ENCODE measurements at places on chromosomes 16 and 17.
A peak's percentile ranks its signal among the peaks of the same experiment; 100 is the strongest.

GRCh38 chr16:59905606-59906005, 1171.5 kb upstream of the GOT2 start:
- DNase-seq: no peak

DNA sequence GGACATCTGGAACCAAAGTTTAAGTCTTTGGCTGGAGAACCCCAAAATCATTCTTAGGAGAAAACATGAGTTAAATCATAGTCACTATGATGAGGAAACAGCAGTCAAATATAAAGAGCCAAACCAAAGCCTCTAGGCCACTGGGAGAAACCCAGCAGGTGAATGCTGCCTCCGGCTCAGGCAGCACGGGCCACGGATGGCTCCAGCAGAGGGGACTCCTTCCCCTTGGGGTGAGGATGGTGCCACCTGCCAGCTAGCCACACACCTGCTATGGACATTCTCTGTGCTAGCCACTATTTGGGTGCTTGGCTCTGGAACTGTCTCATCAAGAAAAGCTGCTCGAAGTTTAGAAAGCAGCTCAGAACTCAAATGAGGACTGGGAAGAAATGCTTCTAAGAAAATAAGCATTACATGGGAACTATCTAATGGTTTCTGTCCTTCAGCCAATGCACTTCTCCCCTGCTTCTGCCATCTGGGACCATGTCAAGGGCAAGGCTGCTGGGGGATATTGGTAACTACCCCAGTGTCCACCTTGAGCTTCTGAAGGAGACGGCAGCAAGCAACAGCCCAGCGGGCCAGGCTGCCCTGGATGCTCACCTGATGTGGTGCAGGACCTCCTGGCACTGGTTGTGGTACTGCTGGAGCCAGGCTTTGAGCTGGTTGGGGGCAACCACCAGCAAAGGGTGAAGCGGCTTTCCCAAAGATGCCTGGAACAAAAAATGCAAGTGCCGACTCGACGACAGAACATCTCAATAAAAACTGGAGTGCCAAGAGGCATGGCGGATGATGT, 22.5 kb downstream of the ELAC2 start:
- DNase-seq: no peak

DNA sequence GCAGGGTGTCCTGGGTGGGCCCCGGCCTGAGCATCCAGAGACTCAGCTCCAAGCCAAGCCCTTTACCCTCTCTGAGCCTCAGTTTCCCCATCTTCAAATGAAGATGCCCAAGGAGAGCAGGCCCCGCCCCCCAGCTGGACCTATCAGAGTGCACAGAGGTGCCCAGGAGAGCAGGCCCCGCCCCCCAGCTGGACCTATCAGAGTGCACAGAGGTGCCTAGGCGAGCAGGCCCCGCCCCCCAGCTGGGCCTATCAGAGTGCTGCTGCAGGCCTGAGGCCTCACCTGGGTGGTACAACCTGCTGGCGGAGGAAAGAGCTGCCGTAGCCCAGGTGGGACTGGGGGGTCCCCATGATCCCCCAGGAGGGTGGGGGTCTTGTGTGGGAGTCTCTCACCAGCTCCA, 3.4 kb upstream of the SSTR5 start:
- DNase-seq: no peak

GRCh38 chr16:24670623-24671454, 58.6 kb upstream of the TNRC6A start:
- DNase-seq: no peak

GRCh38 chr16:48432136-48432535, 46.9 kb upstream of the SIAH1 start:
- no peak for DNase-seq

DNA sequence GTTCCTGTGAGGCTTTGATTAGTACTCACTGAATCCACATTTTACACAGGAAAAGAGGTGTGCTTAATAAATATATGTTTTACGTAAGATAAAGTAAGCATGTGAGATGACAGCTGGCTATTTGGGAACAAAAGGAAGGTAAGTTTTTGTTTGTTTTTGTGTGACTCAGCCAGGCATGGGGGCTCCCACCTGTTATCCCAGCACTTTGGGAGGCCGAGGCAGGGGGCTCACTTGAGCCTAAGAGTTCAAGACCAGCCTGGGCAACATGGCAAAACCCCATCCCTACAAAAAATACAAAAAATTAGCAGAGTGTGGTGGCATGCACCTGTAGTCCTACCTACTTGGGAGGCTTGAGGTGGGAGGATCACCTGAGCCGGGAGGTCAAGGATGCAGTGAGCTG, 17.9 kb downstream of the GPR142 start:
- no peak for DNase-seq

GRCh38 chr17:81385320-81386111, 9.7 kb upstream of the BAHCC1 start:
- DNase-seq: peak; percentile 93

GRCh38 chr17:40532520-40533253, 31.3 kb upstream of the TNS4 start:
- no peak for DNase-seq

- DNase-seq: no peak
Measured at GRCh38 chr17:39603304-39604016, 4.3 kb downstream of the NEUROD2 start.

- DNase-seq: no peak
Measured at GRCh38 chr16:51473091-51473490, 322.0 kb upstream of the SALL1 start.

DNA sequence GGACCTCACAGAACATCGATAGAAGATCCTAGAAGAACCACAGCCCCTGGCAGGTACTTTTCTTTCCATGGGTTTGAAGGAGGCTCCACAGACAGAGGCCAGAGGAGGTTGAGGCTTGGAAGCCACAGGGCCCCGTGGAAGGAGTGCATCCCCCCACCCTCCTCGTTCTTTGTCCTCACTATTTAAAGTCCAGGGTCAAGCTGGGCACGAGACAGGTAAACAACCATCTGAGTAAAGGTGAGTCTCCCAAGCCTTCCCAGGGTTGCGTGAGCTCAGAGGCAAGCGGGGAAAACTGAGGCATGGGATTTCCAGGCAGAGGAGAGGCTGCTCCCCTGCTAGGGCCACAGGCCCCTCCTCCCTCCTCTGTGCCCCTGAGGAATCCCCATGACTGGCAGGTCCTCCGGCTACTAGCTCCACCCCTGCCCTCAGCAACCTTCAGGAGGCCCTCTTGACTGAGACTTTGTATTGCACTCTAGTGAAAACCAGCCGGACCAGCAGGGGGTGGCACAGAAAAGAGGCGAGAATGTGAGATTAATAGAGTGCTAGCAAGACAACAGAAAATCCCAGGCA, 927 bp upstream of the SULT1A2 start:
- DNase-seq: no peak

DNA sequence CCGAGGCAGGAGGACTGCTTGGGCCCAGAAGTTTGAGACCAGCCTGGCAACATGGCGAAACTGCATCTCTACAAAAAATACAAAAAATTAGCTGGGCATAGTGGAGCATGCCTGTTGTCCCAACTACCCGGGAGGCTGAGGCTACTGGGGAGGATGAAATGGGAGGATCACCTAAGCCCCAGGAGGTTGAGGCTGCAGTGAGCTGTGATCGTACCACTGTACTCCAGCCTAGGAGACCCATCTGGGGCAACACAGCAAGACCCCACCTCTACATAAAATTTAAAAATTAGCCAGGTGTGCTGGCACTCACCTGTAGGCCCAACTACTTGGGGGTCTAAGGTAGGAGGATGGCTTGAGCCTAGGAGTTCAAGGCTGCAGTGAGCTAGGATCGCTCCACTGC, 1.8 kb downstream of the PAM16 start:
- no peak for DNase-seq

DNA sequence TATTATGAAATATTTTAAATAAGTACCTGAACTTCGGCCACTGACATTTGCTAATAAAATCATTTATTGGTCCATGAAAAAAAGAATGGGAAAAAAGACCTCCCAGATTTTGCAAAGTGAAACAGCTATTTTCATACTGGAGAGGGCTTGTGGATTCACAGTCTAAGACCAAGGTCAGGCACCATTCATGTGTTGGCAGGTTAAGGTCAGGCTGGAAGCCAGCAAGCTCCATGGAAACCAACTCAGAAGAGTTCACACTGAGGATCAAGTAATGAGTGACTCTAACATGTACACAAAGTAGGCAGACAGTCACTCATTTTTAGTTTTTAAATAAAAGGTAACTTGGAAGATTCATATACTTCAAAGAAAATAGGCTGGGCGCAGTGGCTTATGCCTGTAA, 3.4 kb downstream of the DNAJA2 start:
- DNase-seq: no peak

GRCh38 chr16:4611337-4612021, 3.2 kb downstream of the UBALD1 start:
- DNase-seq: no peak

DNA sequence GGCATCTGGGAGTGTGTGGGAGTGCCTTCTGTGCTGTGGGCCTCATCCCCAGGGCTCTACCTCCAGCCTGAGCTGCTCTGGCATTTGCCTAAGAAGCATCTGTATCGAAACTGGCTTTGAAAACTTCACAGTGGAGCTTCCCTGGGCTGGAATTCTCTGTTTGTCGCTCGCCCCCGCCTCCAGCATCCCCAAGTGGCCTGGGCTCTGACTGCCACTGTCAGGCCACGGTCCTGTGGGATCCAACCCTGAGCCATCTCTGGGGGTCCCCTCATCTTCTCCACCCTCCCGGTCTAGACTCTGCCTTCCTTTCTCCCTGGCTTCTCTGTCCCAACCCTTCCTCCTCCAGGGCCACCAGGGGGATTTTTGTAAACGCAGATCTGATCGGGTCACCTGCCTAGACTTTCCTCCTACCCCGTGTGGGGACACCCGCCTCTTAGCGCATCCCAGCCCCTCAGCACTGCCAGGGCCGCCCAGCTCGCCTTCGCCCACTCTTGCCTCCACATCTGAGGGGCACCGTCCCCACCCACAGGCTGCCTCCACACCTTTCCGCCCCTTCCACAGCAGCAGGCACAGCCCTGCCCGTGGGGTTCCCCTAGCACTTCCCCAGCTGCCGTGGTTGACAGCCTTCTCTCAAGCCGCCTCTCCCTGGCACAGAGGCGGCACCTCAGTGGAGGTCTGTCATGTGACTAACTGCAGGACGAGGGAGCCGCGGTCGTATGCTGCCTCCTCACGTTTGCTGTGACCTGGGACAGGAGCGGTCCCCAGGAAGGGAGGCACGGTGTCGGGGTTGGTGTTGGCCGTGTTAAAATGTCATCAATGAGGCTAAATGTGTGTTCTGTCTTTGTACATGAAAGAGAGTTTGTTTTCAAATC, 12.0 kb downstream of the TBC1D24 start:
- peak; percentile 57 for DNase-seq

DNA sequence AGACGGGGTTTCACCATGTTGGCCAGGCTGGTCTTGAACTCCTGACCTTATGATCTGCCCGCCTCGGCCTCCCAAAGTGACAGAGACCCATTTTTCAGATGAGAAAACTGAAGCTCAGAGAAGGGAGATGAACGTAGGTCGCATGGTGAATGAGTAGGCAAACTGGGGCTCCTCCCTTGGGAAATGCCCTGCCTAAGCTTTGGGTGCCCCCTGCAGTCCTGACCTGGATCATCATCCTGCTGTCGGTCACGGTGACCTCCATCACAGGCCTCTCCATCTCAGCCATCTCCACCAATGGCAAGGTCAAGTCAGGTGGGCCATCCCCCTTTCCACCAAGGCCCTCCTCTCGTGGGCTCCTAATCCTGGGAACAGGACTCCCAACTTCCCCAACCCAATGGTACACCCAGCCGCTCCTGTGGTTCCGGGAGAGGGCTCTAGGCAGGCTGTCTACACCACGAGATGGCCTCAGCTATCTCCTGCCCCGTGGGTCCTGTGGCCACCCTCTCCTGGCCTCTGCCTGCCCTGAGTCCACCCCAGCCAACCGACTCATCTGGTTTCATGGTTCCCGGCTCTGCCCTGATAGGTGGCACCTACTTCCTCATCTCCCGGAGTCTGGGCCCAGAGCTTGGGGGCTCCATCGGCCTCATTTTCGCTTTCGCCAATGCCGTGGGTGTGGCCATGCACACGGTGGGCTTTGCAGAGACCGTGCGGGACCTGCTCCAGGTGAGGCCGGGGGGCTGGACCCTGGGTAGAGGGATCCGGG, 4.7 kb downstream of the SLC12A3 start:
- no peak for DNase-seq

- no peak for DNase-seq
Measured at GRCh38 chr16:75502916-75503605, 7.8 kb upstream of the CHST6 start.

GRCh38 chr16:75687361-75687760, 10.6 kb upstream of the CPHXL2 start:
- DNase-seq: no peak

GRCh38 chr17:82668631-82669099, 20.4 kb upstream of the WDR45B start:
- DNase-seq: peak; percentile 51

GRCh38 chr17:75130059-75130631, 1.4 kb downstream of the NT5C start:
- no peak for DNase-seq

- no peak for DNase-seq
Measured at GRCh38 chr16:83577078-83577745, 230.6 kb upstream of the HSBP1 start.

GRCh38 chr16:4318451-4318910, 2.6 kb downstream of the GLIS2 start:
- DNase-seq: no peak

- DNase-seq: no peak
Measured at GRCh38 chr16:48041981-48042421, 113.8 kb downstream of the ABCC12 start.

- no peak for DNase-seq
Measured at GRCh38 chr16:11890231-11890965, 25.4 kb downstream of the GSPT1 start.

DNA sequence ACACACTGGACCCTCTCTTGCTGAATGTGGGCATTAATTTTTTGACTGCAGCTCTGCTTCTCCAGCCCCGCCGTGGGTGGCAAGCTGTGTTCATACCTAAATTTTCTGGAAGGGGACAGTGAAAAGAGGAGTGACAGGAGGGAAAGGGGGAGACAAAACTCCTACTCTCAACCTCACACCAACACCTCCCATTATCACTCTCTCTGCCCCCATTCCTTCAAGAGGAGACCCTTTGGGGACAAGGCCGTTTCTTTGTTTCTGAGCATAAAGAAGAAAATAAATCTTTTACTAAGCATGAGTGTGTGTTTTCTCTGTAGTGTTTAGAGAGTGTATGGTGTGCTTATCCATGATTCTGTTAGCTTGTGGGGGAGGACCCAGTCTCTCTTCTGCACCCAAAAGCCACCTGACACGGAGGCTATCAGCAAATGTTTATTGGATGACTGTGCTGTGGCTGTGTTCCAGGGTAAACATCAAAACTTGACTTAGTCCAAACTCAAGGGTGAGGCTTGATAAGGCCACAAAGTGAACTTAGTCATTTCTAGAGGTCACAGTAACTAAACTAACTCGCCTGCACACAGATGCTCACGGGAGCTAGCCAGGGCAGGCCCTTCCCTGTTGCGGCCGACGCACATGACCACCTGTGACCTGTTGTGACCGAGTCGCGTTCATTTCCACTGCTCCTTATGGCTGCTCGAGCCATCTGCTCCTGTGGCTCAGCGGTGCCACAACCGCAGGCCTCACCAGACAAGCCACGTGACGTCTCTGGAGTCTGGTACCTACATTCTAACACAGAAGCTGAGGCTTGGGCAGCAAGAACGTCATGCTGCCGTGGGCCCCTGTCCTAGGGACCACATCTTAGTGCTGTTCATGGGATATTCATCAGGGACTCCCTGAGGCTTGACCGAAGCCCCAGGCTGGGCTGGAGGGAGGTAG, 9.8 kb upstream of the MED11 start:
- no peak for DNase-seq

GRCh38 chr16:56324406-56324805, 100.9 kb downstream of the AMFR start:
- no peak for DNase-seq

- no peak for DNase-seq
Measured at GRCh38 chr16:81514568-81515258, 70.1 kb downstream of the CMIP start.
